ENCODE measurements at places on chromosomes 7 and 10.
A peak's percentile ranks its signal among the peaks of the same experiment; 100 is the strongest.

- DNase-seq: no peak
Observed at GRCh38 chr10:117221156-117221711, 19.7 kb upstream of the SLC18A2 start.

GRCh38 chr10:58064714-58065528 lies 202.8 kb downstream of the IPMK start:
- peak; percentile 54 for DNase-seq

DNA sequence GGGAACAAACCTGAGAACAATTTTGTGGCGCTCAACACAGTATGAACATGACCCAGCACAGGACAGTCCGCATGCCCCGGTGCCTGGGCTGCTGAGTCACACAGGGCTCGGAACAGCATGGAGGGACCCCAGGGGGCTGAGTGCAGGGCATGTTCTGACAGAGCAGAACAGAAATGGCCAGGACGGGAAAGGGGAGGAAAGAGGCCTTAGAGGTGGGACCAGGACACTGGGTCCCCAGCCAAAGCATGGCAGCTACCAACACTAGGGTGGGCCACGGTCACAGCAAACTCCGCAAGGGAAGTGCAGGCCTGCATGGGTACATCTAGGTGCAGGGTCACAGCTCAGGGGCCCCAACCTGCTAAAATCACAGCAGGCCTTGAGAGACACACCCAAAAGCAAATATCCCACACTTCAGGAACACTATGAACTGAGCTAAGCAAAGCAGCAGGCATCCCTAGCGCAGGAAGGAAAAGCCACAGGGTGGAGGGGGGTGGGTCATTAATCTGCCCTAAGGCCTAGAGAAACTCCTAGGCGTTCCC lies 5.6 kb downstream of the IMPDH1 start:
- DNase-seq: no peak

GRCh38 chr7:69225259-69225943 lies 372.9 kb upstream of the AUTS2 start:
- DNase-seq: no peak

GRCh38 chr10:110932505-110933180 lies 13.2 kb downstream of the SHOC2 start:
- no peak for DNase-seq

GRCh38 chr7:105577251-105577650 lies 4.0 kb downstream of the EFCAB10 start:
- DNase-seq: no peak

- no peak for DNase-seq
Observed at GRCh38 chr10:94487575-94487974, 58.0 kb upstream of the HELLS start.

DNA sequence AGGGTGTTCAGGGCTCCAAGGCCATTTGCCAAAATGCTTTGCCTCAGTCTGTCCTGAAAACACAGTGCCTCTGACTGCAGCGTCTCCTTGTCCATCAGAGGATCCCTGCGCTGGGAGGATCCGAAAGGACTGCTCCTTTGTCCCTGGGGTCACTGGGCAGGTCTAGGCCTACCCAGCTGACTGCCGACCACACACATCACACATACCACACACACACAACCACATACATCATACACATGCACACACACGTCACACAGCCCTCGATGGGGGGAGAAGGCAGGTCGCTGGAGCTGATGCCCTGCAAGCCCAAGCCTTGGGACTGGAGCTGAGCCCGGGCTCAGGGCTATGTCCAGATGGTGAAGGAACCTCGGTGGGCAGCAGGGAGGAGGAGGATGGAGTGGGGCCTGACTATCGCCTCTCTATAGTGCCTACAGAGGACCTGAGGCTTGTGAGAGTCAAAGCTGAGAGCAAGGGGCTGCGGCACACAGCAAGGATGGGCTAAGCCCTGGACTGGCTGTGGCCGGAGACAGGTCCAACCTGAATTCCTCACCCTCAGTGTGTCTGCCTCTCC lies 29.1 kb downstream of the GPRIN2 start:
- no peak for DNase-seq

DNA sequence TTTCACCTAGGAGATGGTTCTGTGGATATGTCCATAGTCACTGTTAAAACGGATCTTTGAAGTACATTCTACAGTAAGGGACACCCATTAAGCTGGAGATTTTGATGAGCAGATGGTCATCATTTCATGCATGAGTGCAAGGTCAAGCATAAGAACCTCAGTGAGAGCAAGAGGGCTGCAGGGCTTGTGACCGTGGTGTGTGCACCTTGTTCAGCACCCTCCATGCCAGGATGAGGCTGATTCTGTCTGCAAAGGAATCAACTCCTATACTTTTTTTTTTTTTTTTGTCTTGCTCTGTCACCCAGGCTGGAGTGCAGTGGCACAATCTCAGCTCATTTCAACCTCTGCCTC lies 17.6 kb downstream of the PDSS1 start:
- no peak for DNase-seq

- no peak for DNase-seq
Observed at GRCh38 chr7:140479739-140480084, 407 bp upstream of the MKRN1 start.

DNA sequence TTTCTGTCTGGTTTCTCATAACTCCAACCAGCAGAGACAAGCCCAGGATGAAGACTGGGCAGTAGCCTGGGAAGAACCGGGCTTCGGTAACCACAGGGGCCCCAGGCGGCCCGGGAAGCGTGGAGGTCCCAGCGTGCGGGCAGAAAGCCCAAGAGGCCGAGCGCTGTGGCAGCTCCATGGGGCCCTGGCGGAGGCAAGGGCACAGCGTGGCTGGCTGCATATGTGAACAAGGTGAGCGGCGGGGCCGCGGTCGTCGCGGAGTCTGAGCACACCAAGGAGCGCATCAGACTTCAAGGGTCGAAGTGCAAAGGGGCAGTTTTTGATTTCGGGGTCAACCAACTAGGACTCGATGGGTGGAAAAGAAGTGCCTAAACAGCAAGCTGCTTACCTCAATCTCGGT lies 45.9 kb downstream of the AKR1D1 start:
- DNase-seq: no peak

GRCh38 chr7:138158739-138159528 lies 82.7 kb downstream of the AKR1D1 start:
- DNase-seq: no peak

- DNase-seq: no peak
Observed at GRCh38 chr10:93859049-93859655, 34.6 kb upstream of the SLC35G1 start.

DNA sequence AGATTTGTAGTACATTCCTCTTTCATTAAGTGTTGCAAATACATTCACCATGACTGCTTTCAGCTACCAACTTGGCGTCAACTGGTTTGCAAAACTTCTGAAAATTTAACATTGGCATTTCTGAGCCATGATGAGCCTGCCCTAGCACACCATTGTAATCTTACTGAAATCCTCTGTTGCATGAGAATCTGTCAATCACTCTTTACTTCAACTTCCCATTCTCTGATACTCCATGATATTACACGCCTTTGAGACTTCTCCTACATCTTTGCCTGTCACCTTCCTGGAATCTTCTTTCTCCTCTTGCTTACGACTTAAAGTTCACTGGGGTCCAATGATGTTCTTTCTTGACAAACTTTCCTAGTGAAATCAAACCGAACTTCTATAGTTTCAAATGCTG lies 32.2 kb downstream of the EBLN1 start:
- DNase-seq: no peak

- DNase-seq: no peak
Observed at GRCh38 chr7:140390466-140391190, 7.7 kb downstream of the SLC37A3 start.

DNA sequence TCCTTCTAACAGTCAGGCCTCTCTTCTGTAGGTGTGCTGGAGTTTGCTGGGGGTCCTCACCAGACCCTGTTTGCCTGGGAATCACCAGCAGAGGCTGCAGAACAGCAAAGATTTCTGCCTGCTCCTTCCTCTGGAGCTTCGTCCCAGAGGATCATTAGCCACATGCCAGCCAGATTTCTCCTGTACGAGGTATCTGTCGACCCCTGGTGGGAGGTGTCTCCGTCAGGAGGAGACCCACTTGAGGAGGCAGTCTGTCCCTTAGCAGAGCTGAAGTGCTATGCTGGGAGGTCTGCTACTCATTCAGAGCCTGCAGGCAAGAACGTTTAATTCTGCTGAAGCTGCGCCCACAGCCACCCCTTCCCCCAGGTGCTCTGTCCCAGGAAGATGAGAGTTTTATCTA lies 611.1 kb upstream of the COBL start:
- no peak for DNase-seq

DNA sequence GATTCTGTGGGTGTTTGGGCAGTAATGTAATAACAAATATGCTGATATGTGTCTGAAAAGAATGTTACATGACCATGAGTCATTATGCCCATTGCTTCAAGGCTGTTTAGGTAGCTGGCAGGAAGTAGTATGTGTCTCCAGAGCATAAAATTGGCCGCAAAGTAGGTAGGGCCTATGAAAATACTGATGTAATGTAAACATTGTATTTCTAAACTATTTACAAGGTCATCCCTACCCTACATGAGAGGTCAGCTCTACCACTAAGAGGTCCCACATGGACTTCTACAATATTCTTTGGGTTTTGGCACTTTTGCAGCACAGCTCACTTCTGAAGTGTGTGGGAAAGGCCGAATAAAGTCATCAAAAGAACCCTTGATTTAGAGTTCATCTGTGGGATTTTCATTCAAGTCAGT lies 301.9 kb downstream of the AHR start:
- DNase-seq: no peak

DNA sequence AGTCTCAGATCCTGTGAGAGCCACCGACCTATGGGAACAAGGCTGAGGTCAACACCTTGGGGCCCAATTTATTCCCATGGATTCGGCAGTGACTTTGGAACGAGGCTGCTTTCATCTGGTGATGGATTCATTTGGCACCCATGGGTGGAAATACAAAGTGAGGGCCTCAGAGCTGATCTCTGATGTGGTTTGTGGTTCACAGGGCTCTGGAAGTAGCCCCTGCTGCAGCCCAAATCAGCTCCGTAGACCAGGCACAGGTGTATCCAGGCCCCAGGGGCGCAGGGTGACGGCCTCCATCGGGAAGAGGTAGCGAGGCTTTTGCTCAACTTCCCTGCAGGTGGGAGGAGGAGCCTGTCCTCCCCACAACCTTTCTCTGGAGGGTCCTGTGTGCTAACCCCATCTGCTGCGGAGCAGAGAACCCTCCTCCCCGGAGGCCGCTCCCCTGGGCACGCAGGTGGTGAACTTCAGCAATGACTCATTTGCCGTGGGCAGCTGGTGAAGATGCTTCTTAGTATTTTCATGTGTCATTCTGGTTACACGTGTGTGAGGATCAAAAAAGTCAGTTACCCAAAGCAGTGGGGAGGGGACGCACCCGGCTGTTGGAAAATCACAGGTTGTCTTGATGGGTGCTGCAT lies 7.5 kb upstream of the JAKMIP3 start:
- no peak for DNase-seq

- no peak for DNase-seq
Observed at GRCh38 chr7:16991551-16991950, 109.8 kb upstream of the AGR3 start.

- no peak for DNase-seq
Observed at GRCh38 chr7:127674361-127674760, 22.4 kb downstream of the SND1 start.

- no peak for DNase-seq
Observed at GRCh38 chr10:62025901-62026879, 124.7 kb downstream of the ARID5B start.

DNA sequence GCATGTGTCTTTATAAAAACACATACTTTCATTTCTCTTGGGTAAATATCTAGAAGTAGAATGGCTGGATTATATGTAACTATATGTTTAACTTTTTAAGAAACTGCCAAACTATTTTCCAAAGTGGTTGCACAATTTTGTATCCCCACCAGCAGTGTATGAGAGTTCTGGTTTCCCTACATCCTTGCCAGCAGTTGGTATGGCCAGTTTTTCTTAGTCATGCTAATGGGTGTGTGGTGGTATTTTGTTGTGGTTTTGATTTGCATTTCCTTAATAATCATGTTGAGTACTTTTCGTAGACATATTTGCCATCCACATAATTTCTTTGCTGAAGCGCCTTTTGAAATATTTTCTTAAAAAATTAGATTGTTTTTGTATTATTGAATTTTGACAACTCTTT lies 60.3 kb downstream of the NEUROG3 start:
- DNase-seq: no peak

DNA sequence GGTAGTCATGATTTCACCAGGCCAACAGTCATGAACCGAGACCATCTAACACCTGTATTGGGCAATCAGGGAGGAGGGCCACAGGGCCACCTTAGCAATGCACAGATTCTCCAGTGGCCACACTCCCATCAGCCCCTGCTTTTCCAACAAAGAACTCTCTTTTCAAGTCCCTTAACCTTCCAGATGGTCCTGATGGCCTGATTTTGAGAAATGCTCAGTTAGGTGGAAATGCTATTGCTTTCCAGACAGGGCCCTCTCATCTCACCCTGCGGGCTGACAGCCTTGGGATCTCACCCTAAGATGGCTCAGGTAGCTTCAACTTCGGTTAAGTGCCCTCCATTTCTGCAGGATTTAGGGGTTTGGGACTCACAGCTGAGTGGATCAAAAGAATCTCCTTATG lies 131.9 kb upstream of the PRR15 start:
- DNase-seq: no peak

DNA sequence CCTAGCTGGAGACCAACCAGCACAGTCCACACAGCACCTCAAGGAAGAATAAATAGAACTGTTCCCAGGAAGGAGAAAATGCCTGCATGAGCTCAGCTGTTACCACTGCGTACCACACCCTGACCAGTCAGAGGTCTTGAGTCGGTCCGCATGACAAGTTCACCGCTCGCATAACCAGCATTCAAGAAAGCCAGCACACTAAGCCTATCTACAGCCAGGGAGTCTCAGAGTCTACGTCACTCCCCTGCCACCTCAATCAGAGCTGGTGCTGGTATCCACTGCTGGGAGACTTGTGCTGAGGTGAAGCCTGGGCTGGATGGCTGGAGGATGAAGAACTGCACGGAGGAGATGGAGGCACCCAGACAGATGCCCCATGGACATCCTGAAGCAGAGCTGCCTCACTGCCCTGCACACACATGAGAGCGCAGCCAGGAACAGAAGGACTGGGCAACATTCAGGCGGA lies 19.6 kb downstream of the AKR1C1 start:
- no peak for DNase-seq

DNA sequence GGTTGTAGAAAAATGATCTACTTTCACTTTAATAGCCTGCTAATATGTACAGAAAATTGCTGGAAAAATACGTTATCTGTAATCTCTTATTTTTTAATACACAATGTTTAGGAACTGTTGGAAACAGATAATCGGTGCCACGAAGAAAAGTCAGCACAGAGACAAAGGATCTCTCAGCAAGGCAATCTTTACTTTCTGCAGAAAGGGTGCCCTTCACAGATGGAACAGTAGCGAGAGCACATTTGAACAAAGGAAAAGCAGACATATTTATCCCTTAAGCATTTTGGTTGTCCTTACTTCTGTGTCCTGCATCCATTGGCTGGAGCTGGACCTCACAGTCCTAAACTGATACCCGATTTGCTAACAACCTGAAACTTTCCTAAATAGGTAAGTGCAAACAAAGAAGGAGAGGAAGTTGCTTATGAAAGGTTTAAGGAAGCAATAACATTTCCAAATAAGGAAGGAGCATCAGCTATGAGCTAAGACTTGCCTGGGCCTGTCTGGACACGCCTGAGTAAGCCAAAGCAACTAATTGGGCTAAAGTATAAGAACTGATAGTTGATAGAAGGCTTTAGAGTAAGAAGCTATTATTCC lies 640.0 kb downstream of the SH2D4B start:
- DNase-seq: no peak

- peak; percentile 83 for DNase-seq
Observed at GRCh38 chr7:38368191-38368605, 94.8 kb upstream of the TARP start.

- DNase-seq: peak; percentile 53
Observed at GRCh38 chr10:15789793-15790525, 70.2 kb upstream of the ITGA8 start.

Data from left lung (tissue), 14 donors.